CD4-positive, alpha-beta T cell treated with Interleukin-6 at 100 ng/mL for 8 hours (primary cell): ENCODE measurements at places on chromosomes 6 and 20.

DNA sequence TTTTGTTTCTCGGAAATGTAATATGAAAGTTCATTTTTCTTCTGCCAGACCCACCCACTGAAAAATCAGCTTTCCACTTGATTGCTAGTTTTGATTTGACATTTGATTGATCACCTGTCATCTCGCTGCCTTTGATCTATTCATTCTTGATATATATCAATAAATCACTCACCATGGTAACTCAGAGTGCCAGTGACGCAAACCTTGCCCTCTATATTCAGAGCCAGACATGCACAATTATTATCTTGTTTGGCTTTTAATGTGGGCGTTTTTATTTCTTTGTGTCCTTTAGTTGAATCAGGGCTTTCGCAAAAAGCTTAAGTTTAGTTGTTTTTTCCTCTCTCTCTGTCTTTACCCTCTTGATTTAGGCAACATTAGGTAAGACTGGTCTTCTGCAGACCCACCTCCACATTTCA lies 2.0 kb downstream of the TSHZ2 start:
- DNase-seq: peak; percentile 28

DNA sequence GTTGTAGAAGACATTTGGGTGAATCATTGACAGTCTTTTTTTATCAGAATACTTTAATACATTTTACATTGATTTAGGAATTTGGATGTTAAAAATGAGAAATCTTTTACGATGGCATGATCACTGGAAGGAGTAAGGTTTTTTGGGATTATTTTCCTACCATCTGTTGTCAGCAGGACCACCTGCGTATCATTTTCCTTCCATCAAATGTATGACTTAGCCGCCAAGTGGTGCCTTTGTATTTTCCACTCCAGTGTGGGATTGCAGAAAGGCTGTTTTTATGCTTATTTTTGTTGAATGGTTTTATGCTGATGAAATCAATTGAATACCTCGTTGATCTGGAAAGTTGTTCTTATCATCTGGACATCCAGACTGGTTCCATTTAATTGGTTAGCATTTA lies 35.8 kb downstream of the AKAP12 start:
- no peak for DNase-seq

DNA sequence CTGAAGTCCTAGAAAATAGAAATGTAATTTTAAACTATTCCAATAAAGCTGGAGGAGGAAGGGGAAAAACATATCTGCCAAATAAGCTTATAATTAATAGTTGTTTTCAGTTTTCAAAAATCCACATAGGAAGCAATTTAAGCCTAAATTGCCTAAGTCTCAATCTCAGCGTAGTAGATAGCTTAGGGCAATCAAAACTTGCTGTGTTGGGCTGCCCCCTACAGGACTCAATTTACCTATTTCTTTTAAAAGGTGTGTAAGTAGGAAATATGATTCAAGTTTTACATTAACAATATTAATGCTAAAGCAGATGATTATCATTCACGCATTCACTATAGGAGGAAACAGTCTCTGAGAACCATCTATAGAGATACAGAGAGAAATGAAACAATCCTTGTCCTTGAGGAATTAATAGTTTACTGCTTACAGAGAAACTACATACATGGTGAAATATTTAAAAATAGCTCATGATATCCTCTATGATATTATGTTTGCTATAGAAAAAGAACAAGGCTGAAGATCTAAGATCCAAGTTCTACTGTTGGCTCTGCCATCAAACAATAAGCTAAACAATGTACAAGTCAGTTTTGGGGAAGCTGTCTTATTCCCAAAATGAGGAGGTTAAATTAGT lies 102.1 kb downstream of the ATG5 start:
- peak; percentile 77 for DNase-seq

- DNase-seq: no peak
Measured at GRCh38 chr6:141956046-141956761, 176.5 kb upstream of the GJE1 start.
